Right ventricle myocardium inferior (tissue), 1 donor: ENCODE measurements at places on chromosomes 12 and 14.

DNA sequence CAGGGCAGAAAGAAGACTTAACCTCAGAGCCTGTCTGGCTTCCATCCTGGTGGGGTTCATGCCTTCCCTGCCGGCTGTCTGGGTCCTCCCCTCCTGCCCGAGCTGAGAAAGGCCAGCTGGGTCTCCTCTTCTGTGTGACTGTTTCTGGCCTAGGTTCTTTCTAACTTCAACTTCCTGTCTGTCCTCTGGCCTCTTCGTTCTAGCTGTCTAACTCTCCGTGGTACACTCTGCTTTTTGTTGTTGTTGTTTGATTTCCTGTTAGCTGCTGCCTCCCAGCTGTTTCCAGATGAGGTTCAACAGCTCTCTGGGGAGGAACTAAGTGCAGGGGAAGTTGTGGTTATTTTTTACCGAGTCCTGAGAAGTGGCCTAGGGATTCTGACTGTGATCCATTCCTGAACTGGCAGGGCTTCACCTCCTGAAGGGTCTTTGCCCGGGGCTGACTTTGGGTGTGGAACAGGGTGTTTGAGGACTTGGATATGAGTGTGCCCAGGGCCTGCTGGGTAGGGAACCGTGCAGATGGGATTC is 3.2 kb downstream of the MLXIP start:
- DNase-seq = peak; percentile 72

GRCh38 chr14:81193924-81194633 is 26.7 kb downstream of the GTF2A1 start:
- no peak for DNase-seq

- peak; percentile 90 for DNase-seq
These were observed 214.8 kb downstream of the CHST11 start for GRCh38 chr12:104671409-104672095.

DNA sequence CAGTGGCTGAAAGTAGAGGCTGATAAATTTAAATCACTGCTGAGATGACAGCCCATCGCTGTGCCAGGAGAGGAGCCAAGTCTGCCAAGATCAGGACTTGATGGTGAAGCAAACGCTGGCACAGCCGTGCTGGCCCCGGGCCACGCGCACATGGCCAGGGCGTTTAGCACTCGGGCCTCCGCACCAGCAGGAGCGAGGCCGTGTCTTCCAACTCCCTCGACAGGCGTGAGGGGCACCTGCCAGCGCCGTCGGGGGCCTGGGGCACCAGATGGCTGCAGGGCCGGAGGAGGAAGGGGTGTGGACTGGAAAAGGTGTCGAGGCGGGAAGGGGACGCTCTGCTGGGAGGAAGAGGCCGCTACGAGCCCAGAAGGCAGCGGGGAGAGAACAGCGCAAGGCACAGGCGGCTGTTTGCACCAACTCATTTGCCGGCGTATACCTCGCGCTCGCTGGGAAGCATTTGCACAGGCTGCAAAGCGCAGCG is 29.5 kb downstream of the RIMBP2 start:
- no peak for DNase-seq

GRCh38 chr14:50018201-50018932 is 98.0 kb downstream of the VCPKMT start:
- no peak for DNase-seq

DNA sequence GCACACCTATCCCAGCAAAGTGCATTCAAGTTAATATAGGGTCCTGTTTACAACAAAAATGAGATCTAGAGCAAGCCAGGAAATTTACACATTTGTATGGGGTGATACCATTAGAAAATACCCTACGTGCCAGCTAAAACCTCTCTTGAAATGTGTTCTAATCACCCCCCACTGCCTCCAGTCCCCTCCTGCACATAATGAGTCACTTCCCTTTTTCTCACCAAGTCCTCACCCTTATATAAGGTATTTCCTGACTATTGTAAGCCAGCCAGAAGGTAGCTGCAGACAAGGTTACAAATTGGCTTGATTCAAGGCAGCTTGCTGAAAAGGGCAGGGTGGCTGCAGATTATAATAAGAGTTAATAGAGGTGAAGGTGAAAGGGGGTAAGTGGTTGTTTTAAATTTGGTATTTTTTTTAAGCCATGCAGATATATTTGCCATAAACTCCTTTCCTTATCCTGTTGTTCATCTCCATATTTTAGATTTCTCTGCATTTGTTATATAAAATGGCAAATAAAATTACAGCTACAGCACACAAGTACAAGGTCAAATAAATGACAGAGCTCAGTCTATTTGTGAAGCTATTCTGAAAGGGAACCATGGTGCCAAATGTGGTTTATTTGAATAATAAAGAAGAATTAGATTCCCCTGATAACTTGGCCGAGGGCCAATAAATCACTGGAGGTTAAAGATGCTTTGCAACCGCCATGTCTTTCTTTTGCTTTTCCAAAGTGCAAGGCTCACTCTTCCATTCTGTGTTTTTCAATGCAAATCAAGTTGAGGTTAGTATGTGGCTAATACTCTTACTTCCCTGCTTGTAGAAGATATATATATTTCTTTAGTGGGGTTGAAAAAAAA is 385.9 kb downstream of the EGLN3 start:
- DNase-seq = no peak

GRCh38 chr12:59874781-59875180 is 279.0 kb downstream of the SLC16A7 start:
- DNase-seq = no peak

DNA sequence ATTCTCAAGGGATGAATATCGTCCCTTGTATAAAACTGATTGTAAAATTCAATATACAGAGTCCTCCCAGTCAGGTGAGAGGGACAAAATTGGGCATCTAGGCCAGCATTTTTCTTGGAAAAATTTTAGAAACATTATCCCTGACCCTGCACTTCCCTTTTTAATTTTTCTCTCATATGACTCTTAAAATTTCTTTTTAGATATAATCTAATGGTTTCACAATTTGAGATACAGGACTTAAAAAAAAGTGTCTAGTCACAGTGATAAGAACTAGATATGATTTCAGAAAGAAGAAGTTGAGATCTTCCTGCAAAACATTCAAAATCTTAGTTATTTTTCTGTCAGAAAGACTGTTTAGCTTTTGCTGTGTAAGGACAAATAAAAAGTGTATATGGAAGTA is 270.8 kb upstream of the PPFIA2 start:
- no peak for DNase-seq

DNA sequence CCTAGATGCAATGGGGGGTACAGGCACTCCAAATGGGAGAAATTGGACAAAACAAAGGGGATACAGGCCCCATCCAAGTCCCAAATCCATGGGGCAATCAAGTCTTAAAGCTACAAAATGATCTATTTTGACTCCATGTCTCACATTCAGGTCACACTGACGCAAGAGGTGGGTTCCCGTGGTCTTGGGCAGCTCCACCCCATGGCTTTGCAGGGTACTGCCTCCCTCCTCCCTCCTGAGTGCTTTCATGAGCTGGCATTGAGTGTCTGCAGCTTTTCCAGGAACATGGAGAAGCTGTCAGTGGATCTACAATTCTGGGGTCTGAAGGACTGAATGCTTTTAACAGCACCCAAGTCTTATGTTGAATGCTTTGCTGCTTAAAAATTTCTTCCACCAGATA is 274.5 kb upstream of the LRIG3 start:
- no peak for DNase-seq

DNA sequence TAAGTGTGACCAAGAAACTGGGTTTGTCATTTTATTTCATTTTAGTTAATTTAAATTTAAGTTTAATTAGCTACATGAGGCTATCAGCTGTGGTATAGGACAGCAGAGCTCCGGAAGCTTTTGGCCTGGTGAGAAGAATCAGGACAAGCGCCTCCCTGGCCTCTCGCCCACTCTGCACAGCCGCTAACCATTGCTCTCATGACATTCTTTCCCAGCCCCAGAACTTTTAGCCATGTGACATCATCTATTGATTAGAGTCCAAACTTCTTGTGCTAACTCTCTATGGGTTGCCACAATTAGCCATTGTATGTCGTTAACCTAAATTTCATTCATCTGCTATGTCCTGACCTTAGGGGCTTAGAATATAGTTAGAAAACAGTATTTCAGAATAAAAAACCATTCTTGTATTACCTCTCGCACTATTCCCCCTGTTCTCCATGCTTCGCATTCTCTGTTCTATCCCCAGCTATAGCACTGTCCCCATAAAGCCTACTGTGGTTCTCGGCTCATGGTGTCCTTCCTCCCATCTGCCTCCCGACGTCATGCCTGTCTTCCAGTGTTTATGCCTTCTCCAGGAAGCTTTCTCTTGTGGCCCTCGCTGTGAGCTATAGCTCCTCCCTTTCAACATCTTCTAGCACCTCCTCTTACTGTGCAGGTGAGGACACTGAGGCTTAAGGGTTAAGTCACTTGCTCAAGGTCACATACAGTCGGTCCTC is 23.5 kb downstream of the SSH1 start:
- DNase-seq = peak; percentile 84

DNA sequence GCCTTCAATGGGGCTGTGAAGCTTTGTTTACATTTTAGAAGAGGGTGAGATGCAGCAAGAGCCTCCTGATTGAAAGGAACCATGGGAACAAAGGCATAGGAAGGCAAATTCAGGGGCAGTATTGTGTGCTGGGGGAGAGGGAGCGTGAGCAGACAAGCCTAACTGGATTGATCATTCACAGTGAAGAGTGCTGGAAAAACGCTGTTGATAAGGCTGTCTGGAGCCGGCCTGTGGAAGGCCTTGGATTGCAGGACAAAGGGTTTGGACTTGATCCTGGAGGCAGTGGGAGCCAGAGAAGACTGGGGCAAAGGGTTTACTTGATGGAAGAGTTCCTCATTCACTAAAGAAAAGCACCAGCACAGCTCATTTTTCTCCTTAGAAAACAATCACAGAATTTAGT is 160.5 kb downstream of the PAH start:
- no peak for DNase-seq

- DNase-seq = no peak
These were observed 41.0 kb downstream of the USP15 start for GRCh38 chr12:62301080-62301798.

GRCh38 chr12:52060498-52061177 is 9.1 kb upstream of the ATG101 start:
- DNase-seq = peak; percentile 44

GRCh38 chr14:97802430-97803373 is 1005.5 kb downstream of the VRK1 start:
- DNase-seq = no peak

DNA sequence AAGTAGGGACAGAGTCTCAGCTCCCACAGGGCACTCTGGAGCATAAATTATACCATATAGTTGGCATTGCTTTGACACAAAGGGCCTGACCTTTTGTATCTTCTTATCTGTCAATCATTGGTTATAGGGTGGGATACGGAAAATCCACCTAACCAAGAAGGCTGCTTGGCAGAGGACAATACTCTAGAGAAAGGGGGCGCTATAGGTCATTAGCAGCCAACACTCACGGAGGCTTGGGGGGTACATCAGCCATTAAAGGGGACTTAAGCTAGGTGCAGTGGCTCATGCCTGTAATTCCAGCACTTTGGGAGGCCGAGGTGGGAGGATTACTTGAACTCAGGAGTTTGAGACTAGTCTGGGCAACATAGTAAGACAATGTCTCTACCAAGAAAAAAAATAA is 22.9 kb downstream of the SPTSSA start:
- DNase-seq = no peak

GRCh38 chr14:21414137-21414631 is 30.4 kb upstream of the SUPT16H start:
- no peak for DNase-seq

- peak; percentile 68 for DNase-seq
These were observed 9.1 kb downstream of the NEMP1 start for GRCh38 chr12:57069523-57069922.

DNA sequence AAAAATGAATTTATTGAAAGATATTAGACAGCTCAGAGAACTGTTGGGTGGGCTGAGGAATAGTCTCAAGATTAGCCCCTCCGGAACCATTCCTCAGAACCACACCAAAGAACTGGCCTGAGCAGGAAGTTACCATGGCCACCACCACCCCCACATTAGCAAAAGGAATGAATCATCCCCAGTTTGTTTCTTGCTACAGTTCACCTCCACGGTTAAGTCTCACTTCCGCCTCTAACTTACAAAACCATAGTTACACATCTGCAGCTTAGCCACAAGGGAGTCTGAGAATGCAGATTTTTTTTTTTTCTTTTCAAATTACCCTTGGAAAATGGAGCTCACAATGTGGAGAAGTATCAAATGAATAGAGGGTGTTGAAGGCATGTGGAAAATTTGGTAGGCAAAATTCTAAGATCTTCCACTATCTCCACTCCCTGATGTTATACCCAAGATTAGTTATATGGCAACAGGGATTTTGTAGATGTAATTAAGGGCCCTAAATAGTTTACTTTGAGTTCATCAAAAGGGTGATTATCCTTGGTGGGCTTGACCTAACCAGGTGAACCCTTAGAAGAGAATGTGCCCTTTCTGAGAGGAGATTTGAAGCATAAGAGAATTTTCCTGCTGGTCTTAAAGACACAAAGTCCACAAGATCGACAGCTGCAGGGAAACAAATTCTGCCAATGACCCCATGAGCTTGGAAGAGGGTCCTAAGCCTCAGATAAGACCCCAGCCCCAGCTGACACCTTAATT is 129.8 kb upstream of the KRR1 start:
- no peak for DNase-seq

GRCh38 chr12:22481547-22482104 is 62.7 kb downstream of the C2CD5 start:
- no peak for DNase-seq

DNA sequence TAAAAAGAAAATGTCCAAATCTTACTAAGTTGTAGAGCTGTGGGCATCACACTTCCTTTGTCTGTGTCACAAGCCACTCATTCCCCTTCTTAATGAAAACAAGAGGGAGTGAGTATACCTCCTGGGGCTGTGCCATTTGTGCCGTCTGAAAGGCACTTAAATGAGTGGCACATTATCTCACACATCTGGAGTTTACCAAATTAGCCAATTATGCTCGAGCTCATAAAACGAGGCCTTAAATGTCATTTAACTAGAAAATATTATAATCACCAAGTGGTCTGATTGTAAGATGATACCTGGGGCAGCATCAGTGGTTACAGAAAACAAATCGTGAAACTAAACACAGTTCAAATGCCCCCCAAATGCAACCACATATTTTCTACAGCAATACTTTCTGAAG is 146.1 kb downstream of the PAX9 start:
- DNase-seq = no peak

- no peak for DNase-seq
These were observed 39.8 kb upstream of the GPR68 start for GRCh38 chr14:91284146-91284790.

- DNase-seq = no peak
These were observed 209.8 kb upstream of the FLRT2 start for GRCh38 chr14:85319998-85320630.

- no peak for DNase-seq
These were observed 90.1 kb upstream of the KCNA1 start for GRCh38 chr12:4819654-4820053.

GRCh38 chr12:57087691-57088353 is 1.1 kb upstream of the NAB2 start:
- DNase-seq = peak; percentile 91

GRCh38 chr12:116319898-116320621 is 42.6 kb upstream of the MED13L start:
- DNase-seq = no peak
